ENCODE measurements at places on chromosomes 7 and 10. TPM values are rescaled to one million over a fixed set of nuclear protein-coding genes. Genes with fewer than 3 reads are reported as not detected.

The NDUFA5 gene
- total RNA-seq, result 44.3 TPM

The ZNF485 gene
- 4.9 TPM for total RNA-seq

The CAV1 gene
- 160 TPM for total RNA-seq

The IL6 gene
- 2.0 TPM for total RNA-seq

The ADIRF gene
- not detected for total RNA-seq
